ENCODE measurements at places on chromosomes 16 and 17.

DNA sequence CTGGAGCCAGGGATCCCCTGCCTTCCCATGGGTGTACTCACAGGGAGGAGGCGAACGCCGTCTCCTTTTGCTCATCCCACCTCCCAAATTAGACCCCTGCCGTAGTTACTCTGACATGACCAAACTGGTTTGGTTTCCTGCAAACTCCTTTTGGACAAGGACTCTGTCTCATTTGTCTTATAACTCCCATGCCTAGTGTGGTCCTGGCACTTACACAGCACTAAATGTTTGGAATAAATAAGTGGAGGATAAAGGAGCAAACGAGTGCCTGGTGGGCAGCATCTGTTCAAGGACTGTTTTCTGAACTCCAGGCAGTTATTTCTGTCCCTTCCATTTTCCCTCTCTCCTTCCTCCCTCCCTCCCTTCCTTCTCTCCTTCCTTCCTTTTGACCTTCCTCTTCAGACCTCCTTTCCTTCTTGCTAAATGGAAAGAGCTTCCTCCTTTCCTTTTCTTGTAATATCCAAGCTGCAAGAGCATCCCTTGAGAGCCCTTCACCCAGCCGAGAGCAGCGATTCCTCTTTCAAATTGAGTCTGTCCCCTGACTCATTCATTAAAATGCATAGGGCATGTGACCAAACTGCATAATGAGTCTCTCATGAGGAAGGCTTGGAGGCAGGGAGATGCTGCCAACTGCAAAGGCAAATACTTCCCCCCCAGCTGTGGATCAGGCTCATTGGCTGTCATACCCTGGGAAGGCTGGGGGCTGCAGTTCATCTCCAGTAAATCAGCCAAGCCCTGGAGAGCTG is 36.8 kb downstream of the CHD9 start:
- DNase-seq = peak; percentile 94

GRCh38 chr17:38743556-38744171 is 4.5 kb downstream of the PCGF2 start:
- no peak for DNase-seq

DNA sequence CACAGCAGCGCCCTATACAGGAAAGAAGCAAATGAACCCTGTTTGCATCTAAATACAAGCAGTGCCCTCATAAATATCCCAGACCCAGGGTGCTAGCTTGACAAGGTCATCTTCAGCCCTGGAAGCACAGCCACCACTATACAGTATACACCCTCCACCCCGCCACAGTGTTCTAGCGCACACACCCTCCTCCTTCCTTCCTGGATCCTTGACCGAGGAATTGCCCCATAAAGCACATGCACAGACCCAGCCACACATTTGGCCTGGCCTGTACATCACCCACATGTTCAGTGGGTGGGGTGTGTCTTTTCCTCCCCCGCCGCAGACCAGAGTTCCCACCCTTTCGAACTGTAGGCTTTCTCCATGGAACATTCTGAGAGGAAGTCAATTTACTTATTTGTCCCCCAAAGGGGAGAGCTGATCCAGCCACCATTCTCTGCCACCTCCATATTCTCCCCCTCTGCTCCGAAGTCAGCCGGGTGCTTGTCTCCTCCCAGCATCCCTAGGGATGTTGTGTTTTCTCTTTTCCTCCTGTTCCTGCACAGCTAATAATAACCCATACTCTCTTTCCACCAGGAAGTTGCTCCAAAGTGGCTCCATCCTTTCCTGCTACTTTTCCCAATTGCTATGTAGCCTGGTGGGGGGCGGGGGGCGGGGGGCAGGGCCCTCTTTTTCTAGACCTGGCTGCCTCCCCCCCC is 6.6 kb downstream of the ABI3 start:
- no peak for DNase-seq

- DNase-seq = no peak
Observed at GRCh38 chr17:39979016-39979670, 1.5 kb upstream of the PSMD3 start.

DNA sequence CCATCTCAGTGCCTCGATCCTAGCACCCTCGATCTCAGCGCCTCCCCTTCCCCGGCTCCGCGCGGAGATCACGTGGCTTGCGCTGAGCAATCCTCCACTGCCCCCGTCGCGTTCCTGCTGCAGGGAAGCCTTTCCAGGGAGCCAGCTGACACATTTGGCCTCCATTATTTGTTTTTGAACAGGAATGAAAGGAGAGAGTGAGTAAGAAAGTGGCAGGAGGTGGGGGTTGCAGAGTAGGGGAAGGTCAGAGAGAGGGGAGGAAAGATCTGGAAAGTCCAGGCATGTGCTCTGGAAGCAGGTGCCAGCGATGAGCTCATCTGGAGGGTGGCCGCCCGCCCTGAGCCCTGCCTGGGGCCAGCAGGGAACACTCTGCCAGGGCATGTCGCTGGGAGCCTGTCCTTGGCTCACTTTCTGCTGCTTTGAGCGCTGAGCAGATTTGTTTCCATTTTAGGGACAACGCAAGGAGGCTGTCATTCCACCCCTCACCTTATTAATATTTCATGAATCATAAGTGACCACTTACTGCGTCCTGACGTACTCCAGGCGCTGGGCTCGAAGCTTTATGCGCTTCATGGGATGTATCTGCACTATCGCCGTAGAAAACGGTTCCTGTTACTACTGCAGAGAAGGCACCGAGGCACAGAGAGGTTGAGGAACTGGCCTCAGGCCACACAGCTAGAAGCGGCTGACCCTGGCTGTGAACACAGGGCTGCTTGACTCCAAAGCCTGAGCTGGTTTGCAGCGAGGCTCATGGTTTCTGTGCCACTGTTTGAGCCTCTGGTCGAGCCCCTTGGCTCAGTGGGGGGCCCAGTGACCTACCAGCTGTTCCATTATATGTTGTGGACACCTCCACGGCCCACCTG is 283.1 kb downstream of the SEC14L1 start:
- no peak for DNase-seq

GRCh38 chr16:88473666-88474534 is 20.8 kb downstream of the ZFPM1 start:
- no peak for DNase-seq

GRCh38 chr16:6913566-6913965 is 419.1 kb upstream of the RBFOX1 start:
- DNase-seq = no peak

DNA sequence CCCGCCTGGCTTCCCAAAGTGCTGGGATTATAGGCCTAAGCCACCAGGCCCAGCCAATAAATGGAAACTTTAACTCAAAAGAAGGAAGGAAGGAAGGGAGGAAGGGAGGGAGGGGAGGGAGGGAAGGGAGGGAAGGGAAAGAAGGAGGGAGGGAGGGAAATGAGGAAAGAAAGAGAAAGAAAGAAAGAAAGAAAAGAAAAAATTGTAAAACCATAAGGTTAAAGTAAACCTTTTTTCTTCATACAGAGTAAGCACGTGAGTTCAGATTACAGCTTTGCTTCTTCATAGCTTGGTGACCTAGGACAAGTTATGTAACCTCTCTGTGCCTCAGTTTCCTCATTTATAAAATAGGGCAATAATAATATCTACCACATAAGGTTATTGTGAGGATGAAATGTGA is 26.0 kb downstream of the LRRC37B start:
- no peak for DNase-seq

- no peak for DNase-seq
Observed at GRCh38 chr17:32784113-32784512, 92.8 kb downstream of the MYO1D start.

GRCh38 chr17:77281122-77281903 is 140.5 kb downstream of the SEC14L1 start:
- DNase-seq = no peak

DNA sequence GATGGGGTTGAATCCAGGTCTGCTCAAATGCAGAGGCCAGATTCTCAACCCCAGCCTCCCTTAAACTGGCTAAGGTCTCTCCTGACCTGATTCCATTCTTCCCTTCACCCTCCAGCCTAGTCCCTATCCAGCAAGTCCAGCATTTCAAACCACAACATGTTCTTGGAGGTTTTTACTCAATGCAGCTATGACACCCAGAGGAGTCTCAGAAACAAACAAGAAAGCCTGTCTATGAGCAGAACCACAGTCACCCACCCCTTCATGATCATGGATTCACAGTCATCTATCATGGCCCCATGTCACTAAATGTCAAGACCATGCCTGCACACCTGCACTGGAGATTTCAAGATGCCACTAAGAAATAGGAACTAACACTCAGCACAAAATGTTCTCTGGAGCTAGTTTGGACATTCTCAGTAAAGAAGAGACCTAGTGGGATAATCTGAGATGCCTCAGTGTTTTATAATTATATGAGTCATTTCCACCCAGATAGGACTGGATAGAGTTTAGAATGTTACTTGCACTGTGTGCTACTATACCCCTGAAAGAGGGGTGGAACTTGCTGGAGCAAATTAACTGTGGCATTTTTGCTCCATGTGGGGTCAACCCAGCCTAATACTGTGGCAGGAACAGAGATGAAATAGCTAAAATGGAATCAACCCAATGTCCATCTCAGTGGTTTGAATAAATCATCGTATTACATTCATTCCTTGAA is 9.5 kb upstream of the METTL22 start:
- DNase-seq = no peak

- no peak for DNase-seq
Observed at GRCh38 chr17:55005520-55005919, 37.0 kb downstream of the STXBP4 start.

DNA sequence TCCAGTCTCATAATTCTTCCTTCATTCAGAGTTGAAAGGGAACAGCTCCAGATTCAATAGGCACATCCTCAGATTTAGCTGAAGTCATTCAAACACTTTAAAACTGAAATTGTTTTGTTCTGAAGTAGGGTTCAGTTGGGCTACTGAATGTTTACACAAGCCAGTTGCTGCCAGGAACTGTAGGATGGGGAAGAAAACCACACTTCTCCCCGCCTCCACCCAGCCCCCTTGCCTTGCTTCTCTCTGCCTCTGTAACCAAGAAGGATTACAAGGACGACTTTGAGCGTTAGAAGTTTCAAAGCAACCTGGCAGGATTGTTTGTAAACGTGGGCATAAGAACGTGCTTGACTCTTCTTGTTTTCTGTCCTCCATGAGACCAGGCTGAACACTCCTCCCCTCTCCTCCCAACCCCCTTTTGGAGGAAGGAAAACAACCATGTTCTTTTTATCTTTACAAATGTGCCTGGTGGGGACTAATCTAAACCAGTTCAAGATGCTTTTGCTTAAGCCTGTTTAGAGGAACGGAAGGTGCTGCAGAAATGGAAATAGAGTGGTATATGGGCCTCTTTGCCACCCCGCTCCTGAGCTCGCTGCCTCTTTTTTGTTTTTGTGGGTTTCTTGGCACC is 287.9 kb downstream of the FTO start:
- DNase-seq = no peak

DNA sequence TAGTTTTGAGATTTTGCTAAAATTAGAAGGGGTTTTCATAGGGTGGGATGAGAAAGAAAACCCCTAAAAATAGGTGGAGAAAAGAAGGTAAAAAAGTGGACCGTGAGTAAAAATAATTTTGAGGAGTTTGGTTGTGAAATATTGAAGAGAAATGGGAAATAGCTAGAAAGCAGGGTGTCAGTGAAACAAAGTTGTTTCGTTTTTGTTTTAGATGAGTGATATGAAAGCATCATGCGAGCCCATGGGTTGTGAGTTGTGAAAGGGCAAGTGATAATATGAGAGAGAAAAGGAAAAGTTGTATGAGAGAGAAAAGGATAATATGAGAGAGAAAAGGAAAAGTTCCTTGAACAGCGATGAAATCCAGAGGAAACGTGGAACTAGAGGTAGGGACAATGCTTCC is 7.3 kb upstream of the SMIM36 start:
- DNase-seq = no peak

GRCh38 chr16:88926374-88926990 is 50.5 kb downstream of the CBFA2T3 start:
- no peak for DNase-seq

DNA sequence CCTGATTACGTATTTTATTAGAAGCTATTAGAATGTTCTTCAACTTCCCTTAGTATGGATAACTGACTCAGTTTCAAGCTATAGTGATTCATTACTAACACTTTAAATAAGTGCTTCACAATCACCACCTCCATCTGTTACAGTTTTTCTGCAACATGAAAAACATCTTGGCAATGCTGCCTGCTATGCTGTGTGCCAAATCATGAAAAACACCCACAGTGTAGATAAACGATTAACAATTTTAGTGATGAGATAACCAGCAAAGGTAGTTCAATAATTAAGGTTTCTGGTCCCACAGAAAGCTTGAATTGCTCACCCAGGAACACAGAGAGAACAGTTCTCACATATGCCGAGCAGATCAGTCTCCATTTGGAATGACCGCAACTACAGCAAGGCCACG is 51.4 kb upstream of the SLC25A19 start:
- no peak for DNase-seq

GRCh38 chr16:20673071-20673806 is 24.2 kb downstream of the ACSM1 start:
- DNase-seq = no peak

DNA sequence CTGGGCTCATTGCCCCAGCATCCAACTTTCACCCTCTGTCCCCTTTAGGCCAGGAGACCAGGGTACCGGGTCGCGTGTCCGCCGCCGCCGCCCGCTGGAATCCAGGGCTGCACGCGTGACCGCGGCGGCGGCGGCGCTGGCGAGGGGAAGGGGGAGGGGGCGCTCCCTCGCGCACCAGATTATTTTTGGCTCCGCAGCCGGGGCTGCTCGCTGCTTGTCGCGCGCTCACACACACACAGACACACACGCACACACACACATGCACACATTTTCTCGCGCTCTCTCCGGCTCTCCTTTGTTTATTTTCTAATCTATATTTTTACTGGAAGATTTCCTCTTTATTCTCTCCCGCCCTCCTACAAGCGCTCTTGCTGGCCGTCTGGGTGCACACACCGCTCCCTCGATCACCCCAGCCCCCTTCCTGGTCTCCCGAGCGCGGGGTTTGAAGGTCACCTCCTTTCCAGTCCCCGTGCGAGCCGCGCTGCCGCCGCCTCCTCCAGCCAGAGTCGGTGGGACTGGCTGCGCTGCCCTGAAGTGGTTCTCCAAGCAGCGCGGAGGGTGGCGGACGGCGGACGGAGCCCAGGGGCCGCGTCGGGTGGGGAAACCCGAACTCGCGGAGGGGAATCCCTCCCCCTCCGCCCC is 921.4 kb upstream of the EEF2KMT start:
- no peak for DNase-seq

DNA sequence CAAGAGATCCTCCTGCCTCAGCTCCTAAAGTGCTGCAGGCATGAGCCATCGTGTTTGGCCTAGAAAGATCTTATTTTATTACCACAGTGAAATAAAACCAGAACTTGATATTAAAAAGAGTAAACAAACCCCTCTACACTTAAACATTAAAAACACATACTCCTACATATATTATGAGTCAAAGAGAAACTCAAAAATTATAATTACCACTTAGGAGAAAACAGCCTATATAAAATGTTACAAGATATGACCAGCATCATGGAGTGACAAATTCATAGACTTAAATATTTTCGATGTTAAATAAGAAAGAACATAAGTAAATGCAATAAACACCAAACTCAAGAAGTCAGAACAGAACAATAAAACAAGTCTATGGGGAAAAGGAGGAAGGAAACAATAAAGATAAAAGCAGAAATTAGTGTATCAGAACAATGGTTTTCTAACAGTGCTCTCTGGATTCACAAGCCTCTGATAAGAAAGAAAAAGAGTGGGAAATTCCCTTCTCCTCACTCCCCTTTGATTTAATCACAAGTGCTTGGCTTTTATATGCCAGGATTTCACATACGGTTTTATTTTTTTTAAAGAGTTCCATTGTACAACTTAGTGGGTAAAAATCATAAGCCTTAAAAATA is 23.0 kb downstream of the SKAP1 start:
- no peak for DNase-seq

GRCh38 chr16:1387331-1387730 is 27.2 kb downstream of the UNKL start:
- no peak for DNase-seq

- no peak for DNase-seq
Observed at GRCh38 chr16:9801651-9802050, 380.6 kb downstream of the GRIN2A start.

- no peak for DNase-seq
Observed at GRCh38 chr16:62546701-62547100, 510.5 kb upstream of the CDH8 start.
